ENCODE measurements at places on chromosomes 2 and 18.

DNA sequence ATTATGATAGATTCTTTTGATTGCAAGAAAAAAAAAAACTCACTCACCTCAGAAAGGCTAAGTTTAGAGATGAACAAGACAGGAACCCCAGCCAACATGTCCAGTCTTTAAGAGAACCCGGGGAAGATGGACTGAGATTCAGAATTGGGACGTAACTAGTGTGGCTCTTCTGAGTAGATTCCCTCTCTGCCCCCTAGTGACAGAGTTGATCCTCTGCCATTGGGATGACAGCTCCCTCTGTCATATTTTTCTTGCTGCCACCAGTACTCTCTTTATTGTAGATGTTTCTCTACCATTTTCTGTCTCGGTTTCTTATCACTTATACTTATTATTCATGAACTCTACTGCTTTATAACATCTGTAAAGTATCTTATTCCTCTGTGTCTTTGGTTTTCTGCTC, 77.7 kb downstream of the GULP1 start:
- no peak for DNase-seq

DNA sequence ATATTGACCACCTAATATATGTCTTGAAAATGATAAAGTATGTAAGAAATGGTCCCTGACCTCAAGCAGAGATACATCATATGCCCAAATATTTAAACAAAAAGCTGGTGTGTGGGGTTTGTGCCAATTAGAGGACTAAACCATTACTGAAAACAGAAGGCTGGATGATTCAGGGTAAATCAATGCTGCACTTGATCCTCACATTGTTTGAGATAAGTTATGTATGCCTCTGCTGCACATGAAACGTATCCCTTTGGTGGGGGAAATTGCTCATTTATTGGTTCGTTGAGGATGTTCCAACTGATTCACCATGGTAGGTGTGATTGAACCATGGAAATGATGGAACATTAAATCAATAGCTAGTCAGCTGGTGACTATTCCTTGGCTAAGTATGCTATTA, 24.7 kb upstream of the DARS1 start:
- DNase-seq, result no peak

- DNase-seq, result no peak
Measured at GRCh38 chr2:189440644-189440946, 679 bp upstream of the WDR75 start.

DNA sequence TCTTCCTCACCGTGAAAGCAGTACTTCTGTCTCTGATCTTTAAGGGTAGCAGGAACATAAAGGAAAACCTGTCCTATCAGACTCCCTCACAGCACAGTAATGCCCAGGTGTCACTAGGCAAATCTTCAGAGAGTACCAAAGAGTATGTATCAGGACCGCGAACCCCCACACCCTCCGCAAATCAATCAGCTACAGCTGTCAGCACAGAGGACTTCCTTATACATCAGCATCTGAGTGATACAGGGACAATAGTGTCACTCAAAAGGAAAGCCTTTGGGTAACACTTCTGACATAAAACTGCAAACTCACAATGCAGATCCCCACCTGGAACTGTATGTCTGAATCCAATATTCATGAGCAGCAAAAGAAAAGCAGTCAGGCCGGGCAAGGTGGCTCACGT, 2.6 kb downstream of the AFG3L2 start:
- DNase-seq, result no peak

- no peak for DNase-seq
Measured at GRCh38 chr2:191018643-191019119, 4.7 kb upstream of the STAT1 start.

DNA sequence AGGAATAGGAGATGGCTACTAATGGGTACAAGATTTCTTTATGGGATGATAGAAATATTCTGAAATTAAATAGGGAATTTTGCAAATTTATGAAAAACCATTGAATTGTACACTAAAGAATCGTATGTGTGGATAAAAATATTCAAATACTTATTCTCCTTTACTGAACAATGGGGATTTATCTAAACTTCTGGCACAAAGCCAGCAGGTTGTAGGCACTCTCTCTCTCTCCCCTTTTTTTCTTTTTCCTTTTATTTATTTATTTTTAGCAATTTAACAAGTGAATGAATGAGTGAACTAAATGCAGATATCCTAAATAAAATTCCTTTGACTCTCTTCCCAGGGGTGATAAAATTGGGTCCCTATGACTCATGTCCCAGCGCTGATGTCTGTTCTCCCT, 21.9 kb upstream of the SCYGR2 start:
- DNase-seq, result no peak

DNA sequence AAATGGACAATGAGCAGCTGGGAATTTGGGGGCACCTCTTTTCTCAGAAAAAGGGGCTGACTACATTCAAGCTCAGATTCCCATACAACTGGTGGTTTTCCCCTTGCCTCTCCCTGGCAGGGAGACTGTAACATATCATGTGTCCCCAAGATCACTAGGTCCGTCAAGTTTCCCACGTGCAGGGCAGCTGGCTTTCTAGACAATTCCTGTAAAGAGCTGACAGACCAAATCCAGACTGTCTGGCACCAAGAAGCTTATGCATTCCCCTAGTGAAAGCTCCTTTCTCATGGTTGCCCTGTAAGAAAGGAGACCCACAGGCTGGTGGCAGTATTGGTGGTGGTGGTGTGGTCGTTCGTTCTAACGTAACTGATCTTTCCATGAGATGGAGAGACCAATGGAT, 48.8 kb downstream of the THUMPD2 start:
- no peak for DNase-seq

GRCh38 chr2:159118115-159118858, 149.8 kb downstream of the TANC1 start:
- DNase-seq, result peak; percentile 59

DNA sequence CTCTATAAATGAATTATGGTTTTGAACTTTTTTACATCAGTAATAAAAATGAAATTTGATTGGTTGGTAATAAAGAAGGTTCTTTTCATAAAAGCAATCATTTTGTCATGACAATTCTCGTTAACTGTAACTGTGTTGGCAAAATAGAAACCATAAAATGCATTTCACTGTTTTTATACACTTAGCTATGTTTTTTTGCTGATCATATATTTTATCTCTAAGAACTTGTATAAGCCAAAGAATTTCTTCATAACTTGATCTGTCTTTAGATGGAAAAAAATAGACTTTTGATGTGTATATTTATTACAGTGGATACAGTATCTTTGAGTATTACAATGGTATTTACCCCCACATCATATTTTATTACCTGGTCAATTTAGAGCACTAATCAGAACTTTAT, 9.7 kb downstream of the MTX2 start:
- DNase-seq, result no peak
